Non-pigmented ciliary epithelial cell (primary cell): ENCODE measurements at places on chromosomes 7 and 10.

- no peak for DNase-seq
Measured at GRCh38 chr10:14586901-14587300, 187.8 kb downstream of the FAM107B start.

DNA sequence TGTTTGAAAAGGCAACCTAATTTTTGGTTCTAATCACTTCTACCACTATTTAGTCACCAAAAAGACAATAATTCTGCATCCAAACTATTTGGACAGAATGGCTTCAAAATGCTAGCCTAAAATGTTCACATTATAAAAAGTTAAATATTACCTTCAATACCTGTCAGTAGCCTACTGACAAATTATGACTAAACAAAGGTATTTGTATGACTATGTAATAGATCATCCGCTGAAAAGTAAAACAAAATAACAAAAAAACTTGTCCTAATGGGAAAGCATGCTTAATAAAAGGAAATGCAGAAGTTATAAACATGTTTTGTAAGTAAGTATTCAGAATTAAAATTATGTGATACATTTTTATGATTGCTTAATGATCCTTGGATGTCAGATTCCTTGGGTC is 36.6 kb downstream of the CD36 start:
- DNase-seq, result no peak

DNA sequence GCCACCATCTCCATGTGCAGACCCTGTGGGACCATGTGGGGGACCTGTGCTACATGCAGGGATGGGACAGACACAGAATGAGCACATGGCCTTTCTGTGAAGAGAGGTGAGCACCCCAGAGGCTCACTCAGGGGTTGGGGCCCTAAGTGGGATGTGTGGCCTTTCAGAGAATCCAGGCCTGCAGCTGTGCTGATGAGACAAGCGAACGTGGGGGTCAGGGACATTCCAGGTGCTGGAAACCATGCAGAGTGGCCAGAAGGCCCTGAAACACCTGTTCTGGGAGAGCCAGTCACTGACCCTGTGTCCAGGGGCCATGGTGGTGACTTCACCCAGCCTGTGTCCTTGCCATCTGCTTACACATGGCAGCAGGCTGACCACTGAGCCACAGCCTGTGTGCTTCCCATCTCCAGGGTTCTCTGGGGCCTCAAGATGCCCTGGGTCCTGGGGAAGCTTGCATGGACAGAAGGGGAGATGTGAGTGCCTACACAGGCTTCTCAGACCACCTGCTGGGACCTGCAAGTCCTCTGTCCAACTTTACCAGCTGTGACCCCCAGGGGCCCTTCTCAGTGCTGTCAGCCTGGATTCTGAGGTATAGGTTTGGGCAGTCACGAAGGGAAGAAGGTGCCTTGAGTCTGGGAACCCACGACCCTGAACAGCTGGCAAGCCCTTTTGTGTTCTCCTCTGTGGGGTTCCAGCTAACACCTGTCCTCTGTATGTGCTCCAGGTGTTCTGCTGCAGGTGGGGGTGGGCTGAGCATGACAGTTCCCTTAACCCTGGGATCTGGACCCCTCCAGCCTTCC is 17.6 kb downstream of the RAMP3 start:
- no peak for DNase-seq

DNA sequence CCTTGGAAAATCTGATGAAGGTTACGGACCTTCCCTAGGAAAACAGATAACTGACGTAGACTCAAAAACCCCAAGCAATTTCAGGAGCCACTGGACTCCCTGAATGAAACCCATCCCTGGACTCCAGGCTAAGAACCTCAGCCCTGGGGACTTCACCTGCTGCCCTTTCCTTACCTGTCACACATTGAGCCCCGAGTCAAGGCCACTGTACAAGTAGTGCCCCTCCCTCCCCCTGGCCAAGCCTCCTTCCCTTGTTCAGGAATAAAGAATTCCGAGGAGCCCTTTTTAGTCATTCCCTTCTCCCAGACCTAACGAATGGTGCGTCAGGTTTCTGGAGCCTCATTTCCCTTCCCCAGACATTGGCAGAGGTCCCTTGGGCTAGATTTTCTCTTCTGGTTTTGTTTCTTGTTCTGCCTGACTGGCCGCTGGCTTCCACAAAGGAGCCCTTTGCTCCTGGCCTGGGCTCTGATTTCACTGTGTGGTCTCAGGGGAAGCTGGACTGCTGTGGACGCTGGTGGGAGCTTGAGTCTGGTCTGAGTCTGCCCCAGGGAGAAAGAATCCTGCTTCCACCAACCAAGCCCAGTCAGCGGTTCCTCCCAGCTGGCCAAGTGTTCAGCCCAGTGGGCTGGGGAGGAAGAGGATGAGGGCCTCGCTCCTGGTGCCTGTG is 31.7 kb downstream of the ZNF775 start:
- no peak for DNase-seq

DNA sequence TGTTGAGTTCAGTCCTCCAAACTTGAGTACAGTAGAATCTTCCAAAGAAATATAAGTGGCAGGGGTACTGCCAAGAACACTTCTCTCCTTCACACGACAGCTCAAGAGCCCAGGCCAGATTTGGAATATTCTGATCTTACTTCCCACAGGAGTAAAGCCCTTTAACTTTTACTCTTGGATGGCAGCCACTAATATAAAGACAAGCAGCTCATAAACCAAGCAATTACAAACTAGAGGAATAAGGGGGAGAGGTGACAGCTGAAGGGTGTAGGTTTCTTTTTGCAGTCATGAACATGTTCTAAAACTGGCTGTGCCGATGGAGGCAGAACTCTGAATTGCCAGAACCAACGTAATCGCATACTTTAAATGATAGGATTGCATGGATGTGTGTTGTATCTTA is 74.8 kb downstream of the SVIL start:
- no peak for DNase-seq

- peak; percentile 9 for DNase-seq
Measured at GRCh38 chr10:57338823-57339558, 928.7 kb downstream of the IPMK start.

DNA sequence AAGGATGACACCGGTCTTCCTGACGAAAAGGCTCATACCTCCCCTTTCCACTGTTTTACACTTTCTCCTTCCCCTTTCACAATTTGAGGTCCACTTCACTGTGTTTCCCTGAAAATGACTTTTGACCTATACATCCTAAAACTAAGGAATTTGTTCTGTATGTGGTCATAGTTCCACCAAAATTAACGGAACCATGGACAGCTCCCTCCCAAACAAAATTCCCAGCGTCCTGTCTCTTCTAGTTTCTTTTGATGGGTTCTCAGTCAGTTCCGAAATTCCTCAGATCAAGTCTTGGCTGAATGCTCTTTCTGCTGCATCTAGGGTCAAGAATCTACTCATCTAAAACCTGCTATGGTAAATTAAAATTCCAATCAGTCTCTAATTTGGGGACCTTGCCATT is 1191.9 kb downstream of the CNTNAP2 start:
- no peak for DNase-seq
